ENCODE measurements at places on chromosomes 5 and 9. TPM values are rescaled to one million over a fixed set of nuclear protein-coding genes. Genes with fewer than 3 reads are reported as not detected.
A peak's percentile ranks its signal among the peaks of the same experiment; 100 is the strongest.

LCN12 gene
- total RNA-seq: 1.2 TPM

HNRNPK gene
- total RNA-seq: 375 TPM

TTC16 gene
- total RNA-seq: not detected

GADD45G gene
- 19.7 TPM for total RNA-seq

AK8 gene
- total RNA-seq: 0.81 TPM

INSYN2B gene
- under 0.01 TPM for total RNA-seq

SLC6A18 gene
- not detected for total RNA-seq

SELENOP gene
- total RNA-seq: 457 TPM

MAMDC2 gene
- total RNA-seq: 107 TPM

PCDHB6 gene
- 0.71 TPM for total RNA-seq

NMRK1 gene
- 5.6 TPM for total RNA-seq

DNA sequence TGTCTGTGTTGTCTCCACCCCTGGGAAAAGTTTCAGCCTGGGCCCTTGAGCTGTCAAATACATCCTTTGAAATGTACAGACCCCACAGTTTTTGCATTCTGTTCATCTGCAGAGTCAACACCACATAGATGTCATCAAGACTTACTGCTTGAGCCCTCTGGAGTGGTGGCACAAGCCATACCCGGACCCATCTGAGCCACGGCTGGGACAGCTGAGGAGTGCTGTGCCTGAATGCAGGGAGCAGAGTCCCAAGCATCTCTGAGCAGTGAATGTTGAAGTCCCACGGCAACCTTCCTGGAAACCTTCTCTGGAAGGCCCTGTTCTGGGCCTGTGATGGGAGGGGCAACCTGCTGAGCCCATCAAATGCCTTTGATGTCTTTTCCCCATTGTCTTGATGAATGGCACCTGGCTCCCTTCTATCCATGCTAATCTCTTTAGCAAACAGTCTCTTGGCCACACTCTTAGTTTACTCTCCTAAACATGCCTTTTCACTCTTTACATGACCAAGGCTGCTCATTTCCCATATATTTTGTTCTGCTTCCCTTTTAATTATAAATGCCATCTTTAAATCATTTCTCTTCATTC, 92.5 kb downstream of the ATPSCKMT start:
- no peak for DNase-seq

DNA sequence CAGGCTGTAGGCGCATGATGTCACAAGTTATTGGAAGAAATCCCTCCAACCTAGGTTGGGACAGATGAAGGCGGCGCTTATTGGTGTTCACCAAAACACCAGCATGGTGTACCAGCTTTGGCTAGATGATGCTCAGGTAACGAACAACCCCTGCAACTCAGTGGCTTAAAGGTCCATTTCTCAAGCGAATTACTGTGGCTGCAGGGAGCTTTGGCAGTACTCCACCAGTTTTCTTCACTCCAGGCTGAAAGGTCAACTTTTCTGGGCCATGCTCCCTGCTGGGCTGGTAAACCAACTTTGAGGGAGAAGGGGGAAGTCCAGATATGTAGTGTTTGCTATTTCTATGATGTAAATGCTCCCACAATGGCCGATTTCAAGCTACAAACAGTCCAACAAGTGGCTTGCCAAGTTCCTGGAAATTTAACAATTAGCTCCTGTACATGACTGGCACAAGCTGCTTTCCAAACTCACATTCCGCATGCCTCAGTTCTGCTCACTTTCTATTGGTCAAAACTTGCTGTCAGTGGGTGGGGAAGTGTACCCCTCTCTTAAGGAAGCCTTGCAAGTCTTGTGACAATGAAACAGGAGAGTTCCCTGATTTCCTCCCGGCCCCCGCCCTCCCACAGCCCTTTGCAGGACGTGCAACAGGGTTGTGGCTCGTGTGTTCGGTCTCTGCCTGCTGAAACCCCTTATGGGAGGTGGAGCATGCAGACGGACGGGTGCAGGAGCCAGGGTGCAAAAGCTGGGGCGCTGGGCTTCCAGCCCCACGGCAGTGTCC, 588 bp upstream of the ZBED3 start:
- DNase-seq: no peak

GRCh38 chr9:84677080-84677479, 7.6 kb downstream of the NTRK2 start:
- DNase-seq: no peak

- DNase-seq: peak; percentile 95
Observed at GRCh38 chr5:139147483-139148087, 50.6 kb downstream of the SIL1 start.

DNA sequence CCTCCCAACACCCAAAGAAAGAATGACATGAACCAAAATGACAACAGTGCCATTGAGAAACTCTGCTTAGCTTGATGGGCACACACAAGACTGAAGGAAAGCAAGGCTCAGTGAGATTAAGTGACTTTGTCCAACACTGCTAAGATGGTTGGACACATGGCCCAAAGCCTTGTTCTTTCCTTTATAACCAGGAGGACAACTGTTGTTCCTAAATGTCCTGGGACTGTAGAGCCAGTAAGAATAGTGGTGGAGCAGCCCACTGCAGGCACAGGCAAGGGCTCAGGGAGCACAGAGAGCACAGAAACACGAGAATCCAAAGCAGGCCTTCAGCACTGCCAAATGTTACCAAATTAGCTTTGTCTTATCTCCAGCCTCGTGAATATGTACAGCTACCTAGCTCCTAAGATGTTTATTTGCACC, 3.9 kb downstream of the ACTL7A start:
- DNase-seq: no peak

- DNase-seq: no peak
Observed at GRCh38 chr5:31823472-31823871, 184.5 kb downstream of the PDZD2 start.

GRCh38 chr9:13033959-13034693, 245.4 kb downstream of the MPDZ start:
- DNase-seq: peak; percentile 81

- no peak for DNase-seq
Observed at GRCh38 chr5:151454166-151454565, 6.8 kb downstream of the SLC36A1 start.

DNA sequence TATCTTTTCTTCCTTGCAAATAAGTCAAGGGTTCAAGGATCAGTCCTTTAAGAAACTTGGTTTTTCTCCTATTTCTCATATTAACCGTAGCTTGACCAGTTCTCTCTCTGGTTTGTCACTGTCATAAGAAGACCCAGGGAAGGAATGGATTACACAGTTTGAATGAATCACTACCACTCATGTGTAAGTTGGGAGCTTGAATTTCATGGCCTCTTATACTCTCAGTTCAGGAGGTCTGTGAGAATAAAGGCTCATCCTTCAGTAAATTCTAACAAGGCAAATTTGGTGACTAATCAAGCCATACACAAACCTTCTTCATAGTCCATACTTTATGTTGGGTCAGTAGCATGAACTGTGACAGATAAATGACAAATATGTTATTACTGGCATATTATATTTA, 323.1 kb upstream of the ACTBL2 start:
- DNase-seq: no peak

GRCh38 chr5:133611357-133612248, 738 bp downstream of the FSTL4 start:
- DNase-seq: no peak

GRCh38 chr9:114051281-114051680, 26.8 kb downstream of the AMBP start:
- DNase-seq: no peak

DNA sequence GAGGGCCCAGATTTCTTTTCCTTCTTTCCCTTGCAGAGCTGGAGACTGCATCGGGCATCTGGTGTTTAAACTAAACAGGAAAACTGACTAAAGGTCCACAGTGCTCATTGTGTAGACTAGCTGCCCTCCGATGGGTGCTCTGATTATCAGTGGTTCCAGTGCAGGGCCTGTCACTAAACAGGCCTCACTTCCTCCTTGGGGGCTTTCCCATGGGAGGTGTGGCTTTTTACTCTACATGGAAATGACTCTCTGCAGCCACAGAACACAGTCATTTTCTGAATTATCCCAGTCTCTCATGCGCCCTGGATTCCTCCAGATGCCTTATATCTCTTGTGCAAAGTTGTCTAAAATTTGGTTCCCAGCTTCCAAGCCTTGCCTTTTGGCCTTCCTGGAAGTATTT, 199.2 kb downstream of the TRIO start:
- no peak for DNase-seq

DNA sequence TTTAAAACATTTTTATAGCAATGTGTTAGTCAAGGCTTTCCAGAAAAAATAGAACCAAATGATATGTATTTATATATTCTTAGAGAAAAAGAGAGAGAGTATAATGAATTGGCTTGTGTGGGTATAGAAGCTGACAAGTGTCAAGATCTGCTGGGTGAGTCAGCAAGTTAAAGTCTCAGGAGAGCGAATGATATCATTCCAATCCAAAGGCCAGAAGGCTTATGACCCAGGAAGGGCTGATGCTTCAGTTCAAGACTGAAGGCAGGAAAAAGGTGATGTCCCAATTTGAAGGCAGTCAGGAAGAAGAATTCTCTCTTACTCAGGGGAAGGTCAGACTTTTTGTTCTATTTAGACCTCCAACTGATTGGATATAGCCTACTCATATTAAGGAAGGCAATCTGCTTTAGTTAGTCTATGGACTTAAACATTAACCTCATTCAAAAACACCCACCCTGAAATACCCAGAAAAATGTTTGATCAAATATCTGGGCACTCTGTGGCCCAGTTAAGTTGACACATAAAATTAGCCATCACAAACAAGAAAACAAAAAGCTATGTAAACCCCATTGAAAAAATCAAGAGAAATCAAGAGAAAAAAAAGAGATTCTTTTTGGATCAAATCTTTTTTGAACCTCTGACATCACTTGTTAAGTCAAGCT, 189.6 kb downstream of the PIK3R1 start:
- no peak for DNase-seq

GRCh38 chr5:142152384-142152732, 43.8 kb downstream of the NDFIP1 start:
- DNase-seq: no peak

- no peak for DNase-seq
Observed at GRCh38 chr9:124855944-124856765, 2.9 kb downstream of the WDR38 start.

DNA sequence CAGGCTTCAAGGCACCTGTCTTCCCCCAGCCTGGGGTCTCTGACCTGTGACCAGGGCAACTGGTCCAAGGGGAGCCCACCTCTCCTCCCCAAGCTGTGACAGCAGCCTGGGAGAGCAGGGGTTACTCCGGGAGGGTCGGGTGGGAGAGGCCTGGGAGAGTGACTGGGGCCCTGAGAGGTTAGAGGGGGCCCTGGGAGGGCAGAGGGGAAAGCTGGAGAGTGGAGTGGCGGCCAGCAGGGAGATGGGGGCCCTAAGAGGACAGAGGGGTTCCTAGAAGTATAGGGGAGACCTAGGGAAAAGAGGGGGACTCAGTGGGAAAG, 302 bp downstream of the LCN9 start:
- DNase-seq: no peak

- DNase-seq: no peak
Observed at GRCh38 chr5:93602241-93603077, 19.4 kb downstream of the NR2F1 start.

- DNase-seq: no peak
Observed at GRCh38 chr5:145628525-145628924, 206.6 kb downstream of the PRELID2 start.

DNA sequence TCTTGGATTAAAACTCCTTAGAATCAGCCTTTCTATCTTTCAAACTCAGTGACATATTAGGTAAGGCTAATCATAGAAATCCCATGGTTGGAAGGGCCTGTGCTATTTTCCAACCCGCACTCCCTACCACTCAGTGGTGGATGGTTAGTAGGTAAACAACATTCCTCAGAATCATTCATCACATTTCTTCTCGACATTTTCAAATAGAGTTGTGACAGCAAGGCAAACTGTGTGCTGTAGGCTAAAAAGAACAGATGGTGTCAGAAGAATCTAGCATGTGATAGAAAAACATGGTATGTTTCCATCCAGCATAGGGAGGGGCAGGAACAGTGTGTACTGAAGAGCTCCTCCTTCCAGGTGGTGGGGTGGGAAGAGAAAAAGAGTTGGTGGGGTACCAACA, 227.3 kb upstream of the NMUR2 start:
- no peak for DNase-seq

- no peak for DNase-seq
Observed at GRCh38 chr5:144405991-144406390, 235.3 kb downstream of the KCTD16 start.

DNA sequence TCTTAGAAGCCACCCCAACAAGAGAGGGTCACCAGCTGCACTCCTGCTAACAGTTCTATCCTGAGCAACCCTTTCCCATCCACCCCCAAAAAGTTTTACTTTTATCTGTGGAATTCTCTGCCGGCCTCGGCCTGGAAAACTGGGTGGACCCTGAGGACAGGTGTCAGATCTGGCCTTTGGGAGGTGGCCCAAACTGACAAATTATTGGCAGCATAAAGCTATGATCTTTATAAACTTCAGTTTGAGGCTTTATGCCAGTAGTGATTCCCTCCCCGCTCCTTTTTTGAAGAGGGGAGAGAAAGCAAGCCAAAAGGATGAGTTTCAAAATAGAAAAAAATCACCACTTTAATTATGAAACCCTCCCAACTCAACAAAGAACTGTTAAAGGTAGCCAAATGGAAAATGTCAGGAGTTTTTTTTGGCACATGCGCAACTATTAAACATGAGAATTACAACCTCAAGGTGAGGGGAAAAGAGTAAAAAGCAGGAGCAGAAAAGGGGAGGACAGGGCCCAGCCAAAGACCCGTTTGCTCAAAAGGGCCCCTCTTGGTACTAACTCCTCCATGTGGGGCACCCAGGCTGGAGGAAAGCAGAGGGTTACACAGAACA, 49.4 kb downstream of the FBXW11 start:
- DNase-seq: no peak

DNA sequence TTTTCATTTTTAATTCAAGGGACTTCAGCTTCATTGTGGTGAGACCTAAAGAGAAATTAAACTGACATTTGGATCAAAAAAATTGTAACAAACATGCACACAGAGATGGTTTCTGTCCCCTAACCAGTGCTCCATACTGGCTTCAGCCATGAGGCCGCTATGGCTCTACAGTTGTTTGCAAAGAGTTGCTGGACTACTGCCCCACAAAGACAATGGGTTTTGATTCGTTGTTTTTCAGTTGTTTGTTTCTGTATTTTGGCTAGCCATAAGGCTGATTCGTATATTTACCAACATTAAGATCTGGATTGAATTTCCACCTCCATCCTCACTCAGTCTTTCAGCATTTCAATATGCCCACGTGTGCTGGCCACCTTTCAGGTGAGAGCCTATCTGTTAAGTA, 163.7 kb upstream of the KIF2A start:
- DNase-seq: no peak

DNA sequence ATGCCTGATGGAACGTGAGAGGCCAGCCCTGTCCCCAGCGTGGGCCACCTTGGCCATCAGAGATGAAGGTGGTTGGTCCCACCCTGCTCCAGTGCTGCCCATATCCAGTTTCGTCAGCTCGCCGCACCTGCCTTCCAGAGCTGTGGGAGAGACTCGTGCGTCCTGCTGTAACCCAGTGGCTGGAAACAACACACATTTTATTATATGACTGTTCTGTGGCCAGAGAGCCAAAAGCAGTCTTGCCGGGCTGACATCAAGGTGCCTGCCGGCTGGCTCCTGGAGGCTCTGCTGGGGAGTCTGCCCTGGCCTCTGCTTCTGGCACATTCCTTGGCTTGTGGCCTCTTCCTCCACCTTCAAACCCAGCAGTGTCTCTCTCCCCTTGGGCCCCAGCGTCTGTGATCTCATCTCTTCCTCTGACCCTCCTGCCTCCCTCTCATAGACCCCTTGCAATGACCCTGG, 94.7 kb downstream of the RXRA start:
- DNase-seq: peak; percentile 92

Measured in sigmoid colon (tissue), 7 donors.